Mesothelial cell of epicardium (in vitro differentiated cells): ENCODE measurements at places on chromosomes 6 and 20.

- DNase-seq: no peak
These were observed 592 bp downstream of the KCNG1 start for GRCh38 chr20:51022227-51022802.

GRCh38 chr6:130964289-130964688 is 98.8 kb downstream of the EPB41L2 start:
- no peak for DNase-seq

DNA sequence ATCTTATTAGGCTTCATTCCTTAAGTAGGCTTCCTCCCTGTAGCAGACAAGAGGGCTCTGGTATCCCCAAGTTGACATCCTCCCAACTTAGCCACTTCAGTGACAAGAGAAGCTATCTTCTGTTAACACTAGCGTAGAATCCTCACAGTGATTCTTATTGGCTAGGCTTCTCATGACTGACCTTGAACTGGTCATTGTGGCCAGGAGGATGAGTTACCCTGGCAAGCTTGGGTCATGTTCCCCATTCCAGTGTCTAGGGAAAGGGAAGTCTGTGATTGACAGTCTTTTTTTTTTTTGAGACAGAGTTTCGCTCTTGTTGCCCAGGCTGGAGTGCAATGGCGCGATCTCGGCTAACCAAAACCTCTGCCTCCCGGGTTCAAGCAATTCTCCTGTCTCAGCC is 7.1 kb downstream of the CDKAL1 start:
- DNase-seq: no peak

DNA sequence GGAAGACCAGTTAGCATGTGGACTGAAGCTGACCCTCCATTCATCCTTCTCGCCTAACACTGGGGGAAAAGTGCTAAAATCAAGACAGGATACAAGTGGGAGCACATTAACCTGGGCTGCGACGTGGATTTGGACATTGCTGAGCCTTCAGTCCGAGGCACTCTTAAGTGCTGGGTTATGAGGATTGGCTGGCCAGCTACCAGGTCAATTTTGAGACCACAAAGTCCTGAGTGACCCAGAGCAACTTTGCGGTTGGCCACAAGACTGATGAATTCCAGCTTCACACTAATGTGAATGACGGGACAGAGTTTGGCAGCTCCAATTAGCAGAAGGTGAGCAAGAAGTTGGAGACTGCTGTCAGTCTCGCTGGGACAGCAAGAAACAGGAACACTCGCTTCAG is 20.7 kb downstream of the FUCA2 start:
- DNase-seq: no peak

DNA sequence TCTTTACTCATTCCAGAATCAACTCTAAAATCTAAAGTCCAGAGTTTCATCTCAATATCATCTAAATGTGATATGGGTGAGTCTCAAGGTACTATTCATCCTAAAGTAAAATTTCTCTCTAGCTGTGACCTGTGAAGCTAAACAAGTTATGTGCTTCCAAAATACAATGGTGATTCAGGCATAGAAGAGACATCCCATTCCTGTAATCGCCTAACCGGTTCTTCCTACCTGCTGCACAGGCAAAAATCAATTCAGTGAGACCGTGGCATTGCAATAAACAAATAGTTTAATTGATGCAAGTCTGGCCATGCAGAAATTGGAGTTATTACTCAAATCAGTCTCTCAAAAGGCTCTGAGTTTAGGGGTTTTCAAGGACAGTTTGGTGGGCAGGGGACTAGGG is 232.8 kb downstream of the UBE3D start:
- no peak for DNase-seq

DNA sequence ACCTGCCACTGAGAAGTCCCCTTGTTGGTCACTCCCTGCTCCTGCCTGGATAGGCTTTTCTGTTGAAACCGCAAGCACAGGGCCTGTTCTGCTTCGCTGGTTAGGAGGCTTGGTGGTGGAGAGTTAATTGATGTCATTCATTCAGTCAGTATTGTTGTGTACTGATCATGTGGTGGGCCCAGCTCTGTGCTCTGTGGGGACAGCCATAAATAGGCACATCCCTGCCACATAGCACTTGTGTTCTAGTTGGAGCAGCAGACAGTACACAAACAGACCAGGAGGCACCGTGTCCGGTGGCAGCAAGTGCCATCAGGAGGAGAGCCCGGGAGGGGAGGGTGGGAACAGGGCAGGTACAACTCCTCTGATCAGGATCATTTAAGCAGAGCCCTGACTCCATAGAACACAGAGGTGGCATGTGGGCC is 155.2 kb upstream of the INSM1 start:
- no peak for DNase-seq

- DNase-seq: no peak
These were observed 45.7 kb downstream of the RAMACL start for GRCh38 chr6:166540631-166541331.
